ENCODE measurements at places on chromosomes 5 and 9. TPM values are rescaled to one million over a fixed set of nuclear protein-coding genes. Genes with fewer than 3 reads are reported as not detected.

IFNA13 gene
- total RNA-seq: not detected

TMEM215 gene
- total RNA-seq: not detected

LHX6 gene
- 4.8 TPM for total RNA-seq

BHMT2 gene
- 3.3 TPM for total RNA-seq

INSL4 gene
- not detected for total RNA-seq

RGP1 gene
- total RNA-seq: 32.7 TPM

SERF1A gene
- total RNA-seq: 4.1 TPM

ITGA2 gene
- total RNA-seq: 0.92 TPM

PCDHB15 gene
- total RNA-seq: 7.5 TPM

TLX3 gene
- not detected for total RNA-seq

TTC16 gene
- not detected for total RNA-seq

CNTNAP3 gene
- 7.5 TPM for total RNA-seq

GRM6 gene
- total RNA-seq: not detected

CDH10 gene
- not detected for total RNA-seq
